ENCODE measurements at places on chromosomes 16 and 17. TPM values are rescaled to one million over a fixed set of nuclear protein-coding genes. Genes with fewer than 3 reads are reported as not detected.

Gene CNGB1
- not detected for total RNA-seq

Gene HOXB9
- not detected for total RNA-seq

Gene TNFRSF17
- 0.12 TPM for total RNA-seq

Gene PLXDC1
- total RNA-seq, result 0.23 TPM

Gene MMP2
- total RNA-seq, result 2,683 TPM

Gene CD300LB
- not detected for total RNA-seq

Gene NSRP1
- 8.5 TPM for total RNA-seq

Gene POLG2
- total RNA-seq, result 7.4 TPM

Gene STAT5A
- 11.4 TPM for total RNA-seq

Gene PYCARD
- total RNA-seq, result 69.2 TPM

Gene NPB
- total RNA-seq, result 0.38 TPM

Gene KRTAP4-1
- total RNA-seq, result not detected

Gene MT4
- total RNA-seq, result not detected

Gene ALDH3A1
- 2.6 TPM for total RNA-seq

Gene SMIM36
- total RNA-seq, result not detected

Gene PRR29
- 0.15 TPM for total RNA-seq

Gene GRB7
- 0.60 TPM for total RNA-seq

Gene CCL8
- 1.2 TPM for total RNA-seq
